ENCODE measurements at places on chromosomes 2 and 18. TPM values are rescaled to one million over a fixed set of nuclear protein-coding genes. Genes with fewer than 3 reads are reported as not detected.

The PROC gene
- total RNA-seq, result not detected

- DNase-seq, result no peak
Measured at GRCh38 chr2:179991344-179991743, 15.8 kb downstream of the CWC22 start.

GRCh38 chr2:53490659-53491058 lies 276.9 kb upstream of the CHAC2 start:
- DNase-seq, result no peak

DNA sequence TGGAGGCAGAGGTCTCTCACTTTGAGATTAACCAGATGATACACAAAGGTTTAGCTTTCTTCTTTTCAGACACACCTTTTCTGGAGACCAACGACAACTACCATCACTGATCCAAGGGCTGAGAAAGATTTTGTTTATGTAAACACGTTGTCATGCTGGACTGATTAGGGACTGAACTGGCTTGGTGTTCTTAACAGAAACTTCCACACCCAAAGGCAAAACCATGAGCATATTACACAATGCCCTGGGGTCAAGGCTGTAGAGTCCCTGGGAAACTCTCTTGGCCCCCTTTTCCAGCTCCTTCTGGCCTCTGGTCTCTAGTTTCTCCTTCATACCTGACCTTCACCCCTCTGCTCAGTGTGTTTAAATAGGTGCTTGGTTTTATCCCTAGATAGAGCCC lies 447.0 kb upstream of the TCF4 start:
- no peak for DNase-seq

GRCh38 chr2:60936757-60937156 lies 55.4 kb downstream of the REL start:
- no peak for DNase-seq

The SERPINB2 gene
- total RNA-seq, result 0.71 TPM

DNA sequence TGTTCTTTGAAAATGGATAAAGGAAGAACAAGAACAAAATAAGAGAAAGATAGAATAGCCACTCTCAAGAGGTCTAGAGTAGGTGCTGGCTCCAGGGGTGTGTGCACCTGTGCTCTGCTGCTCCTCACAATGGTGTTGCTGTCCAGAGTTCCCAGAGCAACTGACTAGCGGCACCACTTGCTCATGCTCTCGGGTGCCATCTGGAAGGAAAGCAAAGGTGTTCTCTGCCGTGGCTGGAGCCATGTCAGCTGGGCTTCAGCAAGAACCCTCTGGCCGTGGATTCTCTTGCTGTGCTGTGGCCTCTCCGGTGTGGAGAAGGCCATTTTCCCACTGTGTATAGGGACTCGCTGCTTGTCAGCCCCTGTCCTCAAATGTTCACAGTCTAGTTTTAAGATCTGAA lies 114.6 kb upstream of the TEX51 start:
- DNase-seq, result no peak

- no peak for DNase-seq
Measured at GRCh38 chr18:52278191-52278590, 61.8 kb upstream of the DCC start.

The GAREM1 gene
- 0.40 TPM for total RNA-seq

- no peak for DNase-seq
Measured at GRCh38 chr2:241894681-241895426, 25.3 kb downstream of the RTP5 start.

GRCh38 chr18:49335677-49336076 lies 124.8 kb downstream of the DYM start:
- no peak for DNase-seq

- no peak for DNase-seq
Measured at GRCh38 chr18:57956491-57956890, 87.5 kb upstream of the NEDD4L start.

GRCh38 chr2:179049546-179050311 lies at the start of gene CCDC141:
TSS of gene CCDC141 (minus strand) at chr2:179050137. CDS start at chr2:179049941, 196 bp downstream.
- DNase-seq, result no peak

GRCh38 chr2:216857131-216857550 lies 2.7 kb downstream of the TNP1 start:
- DNase-seq, result no peak

Measured in pulmonary artery endothelial cell (primary cell).